Hematopoietic multipotent progenitor cell treated with erythropoietin and hydrocortisone succinate and interleukin-3 and kit ligand, for 4 days (in vitro differentiated cells): ENCODE measurements at places on chromosomes 12 and 14.

GRCh38 chr12:46368138-46368537 is 4.4 kb downstream of the SLC38A2 start:
- DNase-seq, result no peak

DNA sequence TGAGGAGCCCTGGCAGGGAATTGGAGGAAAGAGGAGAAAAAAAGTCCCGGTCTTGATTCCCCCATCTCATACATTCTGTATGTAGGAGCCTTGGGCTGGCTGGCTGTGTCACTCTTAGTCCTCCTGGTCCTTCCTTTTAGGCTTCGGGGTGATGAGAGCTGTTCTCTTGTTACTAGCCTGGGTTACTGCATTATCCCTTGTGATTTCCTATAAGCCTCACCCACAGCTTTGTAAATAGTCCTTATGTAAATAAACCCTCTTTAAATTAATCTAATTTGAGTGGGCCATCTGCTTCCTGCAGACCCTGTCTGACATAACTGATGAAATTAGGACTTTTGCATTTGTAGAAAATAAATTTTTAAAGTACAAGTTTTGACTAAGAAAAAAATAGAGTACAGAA is 19.2 kb downstream of the DNM1L start:
- DNase-seq, result no peak

DNA sequence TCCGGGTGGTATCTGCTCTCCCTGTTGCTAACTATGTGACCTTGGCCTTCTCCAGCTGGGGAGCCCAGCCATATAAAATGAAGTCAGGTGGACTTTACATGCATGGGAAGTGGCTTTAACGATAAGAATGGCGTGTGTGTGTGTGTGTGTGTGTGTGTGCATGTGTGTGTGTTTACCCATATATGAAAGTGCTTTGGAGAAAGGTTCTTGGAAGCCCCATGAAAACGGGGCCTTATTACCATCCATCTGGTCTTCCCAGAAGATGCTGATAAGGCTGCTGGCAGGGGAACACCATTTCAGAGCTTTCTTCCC is 94.8 kb downstream of the LRRC74A start:
- no peak for DNase-seq

- DNase-seq, result no peak
These were observed 20.1 kb downstream of the AHSA1 start for GRCh38 chr14:77478029-77478428.

- DNase-seq, result no peak
These were observed 35.0 kb downstream of the ACADS start for GRCh38 chr12:120760349-120761254.

DNA sequence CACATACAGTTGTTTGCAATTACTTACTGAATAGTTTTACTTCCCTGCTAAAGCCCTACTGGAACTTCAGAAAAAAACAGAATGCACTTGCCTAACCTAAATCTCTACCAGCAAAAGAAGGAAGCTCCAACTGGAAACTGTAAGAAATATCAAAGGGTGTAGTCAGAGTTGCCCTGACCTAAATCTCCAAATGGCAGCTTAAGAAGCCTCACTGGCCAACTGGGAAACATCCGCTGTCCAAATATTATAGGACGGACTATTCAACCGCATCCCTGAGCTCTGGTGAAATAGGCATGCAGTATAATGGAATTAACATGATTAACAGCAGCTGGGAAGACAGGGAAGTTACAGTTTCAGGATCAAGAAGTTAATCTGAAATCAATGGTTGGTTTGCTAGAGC is 24.3 kb downstream of the ANAPC7 start:
- no peak for DNase-seq

GRCh38 chr14:90607141-90607540 is 209.1 kb downstream of the TTC7B start:
- no peak for DNase-seq

GRCh38 chr14:76320486-76320885 is 55.5 kb upstream of the ESRRB start:
- peak; percentile 60 for DNase-seq

- DNase-seq, result no peak
These were observed 5.5 kb downstream of the NKX2-1 start for GRCh38 chr14:36514278-36515104.

DNA sequence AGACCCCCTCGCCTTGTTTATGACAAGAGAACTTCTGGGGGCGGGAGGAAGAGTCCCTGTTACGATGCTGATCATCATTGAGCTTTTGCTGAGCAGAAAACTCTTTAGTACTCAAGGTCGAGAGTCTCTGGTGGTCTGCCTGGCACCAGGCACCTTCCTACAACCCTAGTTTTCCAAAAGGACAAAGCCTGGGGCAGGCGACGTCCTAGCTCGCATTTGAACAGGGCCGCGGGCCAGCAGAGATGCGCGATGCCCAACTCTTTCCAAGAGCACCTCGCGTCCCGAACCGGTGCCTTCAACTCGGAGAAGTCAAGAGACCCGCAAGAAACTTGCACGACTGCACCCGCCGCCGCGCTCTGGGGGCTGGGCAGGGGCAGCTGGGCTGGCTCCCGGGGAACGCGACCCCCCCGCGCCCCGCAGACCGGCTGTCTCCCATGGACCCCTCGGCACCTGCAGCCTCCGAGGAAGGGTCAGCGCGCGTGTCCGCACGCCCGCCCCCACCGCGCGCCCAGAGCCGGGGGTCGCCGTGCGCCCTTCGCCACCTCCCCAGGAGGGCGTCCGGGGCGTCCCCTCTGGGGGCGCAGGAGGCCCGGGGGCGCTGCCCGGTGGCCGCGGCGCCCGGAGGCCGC is 377 bp upstream of the BCL7A start:
- DNase-seq, result peak; percentile 56

GRCh38 chr14:101916816-101917412 is 47.5 kb upstream of the DYNC1H1 start:
- no peak for DNase-seq

DNA sequence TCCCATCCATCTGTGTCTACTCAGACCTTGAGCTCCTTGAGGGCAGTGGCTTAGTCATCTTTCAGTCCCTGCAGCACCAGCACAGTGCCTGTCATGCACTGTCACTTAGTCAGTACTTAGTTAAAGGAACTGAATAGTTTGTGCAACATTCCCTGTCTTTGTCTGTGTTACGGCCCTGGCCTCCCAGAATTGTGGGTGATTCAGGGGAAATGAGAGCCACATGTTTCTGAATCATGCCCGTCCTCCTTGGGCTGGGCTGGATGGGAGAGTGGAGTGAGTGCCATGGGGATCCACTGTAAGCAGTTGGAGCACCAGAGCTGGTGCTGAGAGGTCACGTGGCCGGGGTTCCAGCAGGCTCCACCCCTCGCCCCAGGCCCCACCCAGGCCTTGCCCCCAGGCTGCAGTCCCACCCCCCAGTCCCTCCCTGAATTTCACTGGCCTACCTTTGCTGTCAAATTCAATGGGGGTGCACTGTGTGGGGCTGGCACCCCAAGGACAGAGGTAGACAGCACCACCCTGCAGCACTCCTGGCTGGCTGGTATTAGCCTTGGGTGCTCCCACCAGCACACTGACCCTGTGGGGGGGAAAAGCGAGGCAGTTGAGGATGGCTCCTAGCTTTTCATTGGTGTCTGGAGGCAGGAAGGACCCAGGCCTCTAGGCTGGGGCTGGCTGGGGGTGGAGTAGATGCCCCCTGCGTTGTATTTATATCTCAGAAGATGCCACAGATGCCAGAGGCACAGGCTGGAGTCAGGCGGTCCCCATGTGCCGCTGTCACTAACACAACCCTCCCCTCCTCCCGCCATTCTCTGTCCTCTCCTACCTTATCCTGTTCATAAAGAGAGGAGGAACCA is 7.5 kb downstream of the ITGA5 start:
- DNase-seq, result peak; percentile 73

DNA sequence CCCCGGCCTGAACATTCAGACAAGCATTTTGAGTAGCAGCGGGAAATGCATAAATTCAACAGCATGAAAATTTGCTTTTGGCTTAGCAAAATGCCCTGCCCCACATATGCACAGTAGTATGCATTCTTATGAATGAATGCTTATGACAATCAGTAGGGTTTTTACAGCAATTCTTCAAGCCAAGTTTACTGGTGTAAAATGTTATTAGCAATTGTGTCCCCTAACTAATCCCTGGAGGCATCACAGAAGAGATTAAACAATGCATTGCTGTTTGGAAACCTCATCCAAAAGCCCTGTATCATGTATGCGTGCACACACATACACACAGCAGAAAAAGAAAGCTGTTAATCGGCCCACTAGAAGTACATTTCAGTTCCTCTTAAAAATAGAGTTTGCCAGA is 406.5 kb downstream of the LRIG3 start:
- no peak for DNase-seq

DNA sequence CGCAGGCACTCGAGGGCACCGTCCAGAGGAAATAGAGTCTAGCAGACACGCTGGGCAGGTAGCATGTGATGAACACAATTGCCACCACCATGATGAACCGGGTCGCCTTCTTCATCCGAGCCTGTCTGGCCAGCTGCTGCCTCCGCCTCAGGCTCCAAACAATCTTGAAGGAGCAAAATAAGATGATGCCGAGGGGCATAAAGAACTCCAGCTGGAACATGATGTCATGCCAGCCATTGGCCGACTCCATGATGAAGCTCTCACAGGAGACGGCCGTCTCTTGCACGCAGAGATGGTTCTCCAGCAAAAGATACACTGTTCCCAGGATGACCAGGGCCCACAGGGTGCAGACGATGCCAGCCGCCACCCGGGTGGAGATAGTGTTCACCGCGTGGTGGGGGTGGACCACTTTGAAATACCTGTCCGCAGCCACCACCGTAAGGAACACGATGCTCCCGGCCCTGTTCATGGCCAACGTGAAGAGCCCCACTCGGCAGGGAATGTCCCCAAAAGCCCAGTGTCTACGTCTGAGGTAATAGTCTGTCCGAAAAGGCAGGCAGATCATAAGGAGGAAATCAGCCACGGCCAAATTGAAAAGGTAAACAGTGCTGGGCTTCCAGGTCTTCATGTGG is 945 bp downstream of the HCAR1 start:
- DNase-seq, result no peak

- DNase-seq, result no peak
These were observed 36.4 kb downstream of the CD9 start for GRCh38 chr12:6236641-6236940.

DNA sequence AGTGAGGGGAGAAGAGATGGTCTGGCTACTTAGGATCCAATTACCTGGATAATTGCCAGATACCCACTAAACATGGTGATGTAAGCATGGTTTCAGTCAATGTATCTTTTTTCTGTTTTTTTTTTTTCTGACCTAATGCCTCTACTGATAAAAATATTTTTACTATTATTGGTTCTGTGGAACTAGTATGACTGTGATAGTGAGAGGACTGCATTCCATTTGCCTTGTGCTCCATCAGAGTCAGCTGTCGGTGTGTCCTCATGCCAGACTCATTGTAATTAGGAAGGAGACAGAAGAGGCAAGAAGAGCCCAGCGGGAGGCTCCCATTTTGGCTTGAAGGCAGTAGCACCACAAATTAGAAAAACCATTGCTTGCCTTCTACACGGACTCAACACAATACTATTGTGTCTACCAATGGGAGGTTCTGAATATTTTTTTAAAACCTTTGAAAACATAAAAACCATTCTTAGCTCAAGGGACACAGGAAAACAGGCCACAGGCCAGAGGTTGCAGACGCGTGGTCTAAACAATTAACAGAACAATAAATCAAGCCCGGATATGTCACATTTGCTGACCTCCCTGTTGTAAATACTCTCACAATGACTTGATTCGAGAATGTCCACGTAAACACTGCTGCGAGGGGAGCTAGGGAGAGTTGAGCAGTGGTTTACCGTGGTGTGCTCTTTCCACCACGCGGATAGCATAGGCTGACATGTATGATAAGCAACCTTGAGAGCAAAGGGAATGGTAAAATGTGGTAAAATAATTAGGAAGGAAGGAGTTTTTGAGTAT is 13.5 kb upstream of the DCP1B start:
- no peak for DNase-seq

DNA sequence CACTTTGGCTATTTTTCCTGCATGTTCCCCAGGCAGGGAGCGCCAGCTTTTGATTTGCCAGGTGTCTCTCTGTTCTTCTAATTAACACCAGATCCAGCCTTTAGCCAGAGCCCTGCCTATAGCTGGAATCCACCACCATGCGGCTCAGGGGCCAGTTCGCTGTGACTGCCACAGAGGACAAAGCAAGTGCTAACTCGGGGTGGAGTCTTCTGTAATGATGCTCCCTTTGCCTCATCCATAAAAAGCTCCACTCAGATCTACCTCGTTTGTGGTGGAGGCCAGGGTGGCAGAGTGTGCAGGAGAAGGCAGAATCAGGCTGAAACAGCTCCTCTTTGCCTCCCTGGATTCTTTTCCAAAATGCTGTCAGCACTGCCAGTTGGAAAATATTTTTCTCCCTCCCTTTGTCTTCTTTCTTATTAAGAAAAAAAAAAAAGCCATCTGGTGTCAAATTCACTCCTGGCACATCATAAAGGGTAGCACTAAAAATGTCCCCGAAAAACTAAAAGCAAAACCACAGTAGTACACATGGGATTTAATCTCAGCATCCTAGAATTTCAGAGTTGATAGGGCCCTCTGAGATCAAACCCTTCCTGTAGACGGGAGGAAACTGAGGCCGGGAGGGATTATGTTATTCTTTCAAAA is 18.0 kb upstream of the CTDSP2 start:
- no peak for DNase-seq

DNA sequence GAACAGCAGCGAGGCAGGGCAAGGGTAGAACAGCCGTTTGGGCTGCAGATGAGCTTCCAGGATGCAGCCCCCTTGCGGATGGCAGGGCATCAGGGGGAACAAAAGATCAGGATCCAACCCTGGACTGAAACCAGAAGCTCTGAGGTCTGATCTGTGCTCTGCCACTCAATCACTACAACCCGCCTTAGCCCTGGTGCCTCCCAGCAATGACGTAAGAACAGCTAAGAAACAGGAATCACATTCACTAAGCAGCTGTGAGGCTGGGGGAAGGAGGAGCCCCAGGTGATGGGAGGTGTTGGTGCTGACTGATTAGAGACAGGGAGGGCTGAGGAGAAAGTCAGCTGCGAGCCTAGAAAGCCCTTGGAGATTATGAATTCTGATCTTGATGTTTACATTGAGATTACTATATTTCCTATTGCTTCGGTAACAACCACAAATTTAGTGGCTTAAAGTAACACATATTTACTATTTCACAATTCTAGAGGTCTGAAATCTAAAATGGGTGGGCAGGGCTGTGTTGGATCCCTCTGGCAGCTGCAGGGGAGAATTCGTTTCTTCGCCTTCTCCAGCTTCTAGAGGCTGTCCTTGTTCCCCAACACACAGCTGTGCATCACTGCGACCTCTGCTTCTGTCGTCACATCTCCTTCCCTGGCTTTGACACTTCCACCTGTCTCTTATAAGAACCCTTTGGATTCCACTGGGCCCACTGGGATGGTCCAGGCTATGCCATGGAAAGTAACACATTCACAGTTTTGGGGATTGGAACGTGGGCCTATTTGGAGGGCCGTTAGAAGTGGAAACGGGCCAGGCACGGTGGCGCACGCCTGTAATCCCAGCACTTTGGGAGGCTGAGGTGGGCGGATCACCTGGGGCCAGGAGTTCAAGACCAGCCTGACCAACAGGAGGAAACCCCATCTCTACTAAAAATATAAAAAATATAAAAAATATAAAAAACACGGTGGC is 6.1 kb upstream of the CD9 start:
- peak; percentile 55 for DNase-seq

DNA sequence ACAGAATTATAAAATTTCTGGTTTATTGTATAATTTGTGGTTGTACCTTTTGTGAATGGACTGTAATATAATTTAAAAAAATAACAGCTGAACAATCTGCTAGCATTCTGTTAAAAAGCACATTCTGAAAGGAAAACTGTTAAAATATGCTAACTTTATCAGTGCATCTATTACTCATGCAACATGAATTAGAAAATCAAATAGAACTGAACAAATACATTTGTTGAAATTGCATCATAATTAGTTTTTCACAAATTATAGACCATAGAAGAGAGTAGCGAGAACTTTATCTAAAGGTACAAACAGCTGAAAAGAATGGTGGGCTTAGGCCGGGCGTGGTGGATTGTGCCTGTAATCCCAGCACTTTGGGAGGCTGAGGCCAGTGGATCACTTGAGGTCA is 33.0 kb downstream of the PTPN21 start:
- no peak for DNase-seq
